Activated CD8-positive, alpha-beta T cell treated with anti-CD3 and anti-CD28 coated beads, Interleukin-2, amount 10 ng/mL, durations not matched to agents 7 days and 5 days (primary cell): ENCODE measurements at places on chromosomes 1 and 21. TPM values are rescaled to one million over a fixed set of nuclear protein-coding genes. Genes with fewer than 3 reads are reported as not detected.

MIS18A gene
- 29.4 TPM for total RNA-seq

LAMC2 gene
- not detected for total RNA-seq

CLCA1 gene
- not detected for total RNA-seq

CRYAA gene
- total RNA-seq, result not detected

RAVER2 gene
- total RNA-seq, result 0.70 TPM

PRAMEF13 gene
- total RNA-seq, result not detected

SH2D1B gene
- not detected for total RNA-seq

CD1E gene
- total RNA-seq, result not detected

OLFML2B gene
- total RNA-seq, result not detected

NECTIN4 gene
- not detected for total RNA-seq

PM20D1 gene
- 0.55 TPM for total RNA-seq

NGF gene
- not detected for total RNA-seq

SHISA4 gene
- 0.55 TPM for total RNA-seq

ZNF670 gene
- total RNA-seq, result 0.34 TPM

FAM131C gene
- 6.0 TPM for total RNA-seq

POGZ gene
- total RNA-seq, result 67.7 TPM

APCS gene
- total RNA-seq, result not detected

KIRREL1 gene
- not detected for total RNA-seq

HS2ST1 gene
- total RNA-seq, result 20.9 TPM
